ENCODE measurements at places on chromosomes 5 and 9.

GRCh38 chr9:36191290-36191645 is 547 bp downstream of the CLTA start:
- DNase-seq, result peak; percentile 17

DNA sequence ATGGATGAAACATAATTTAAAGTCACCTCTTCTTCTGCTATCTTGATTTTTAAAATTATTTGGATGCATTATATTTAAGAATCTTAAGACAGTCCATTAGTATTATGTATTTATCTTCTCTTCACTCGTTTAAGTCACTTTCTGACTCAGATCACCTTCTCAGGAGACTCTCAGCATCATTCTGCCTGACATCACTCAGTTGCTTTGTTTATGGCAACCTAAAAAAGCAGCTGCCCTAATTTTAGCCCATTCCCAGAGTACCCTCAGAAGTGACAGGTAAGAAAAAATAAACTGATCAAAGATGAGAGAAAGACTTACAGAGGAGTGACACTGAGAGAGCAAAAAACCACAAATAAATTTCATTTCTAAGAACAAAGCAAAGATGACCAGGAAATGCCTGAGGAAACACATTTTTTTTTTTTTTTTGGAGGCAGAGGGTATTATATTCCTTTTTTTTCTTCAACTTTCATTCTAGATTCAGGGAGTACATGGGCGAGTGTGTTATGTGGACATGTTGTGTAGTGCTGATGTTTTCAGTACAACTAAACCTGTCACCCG is 140.5 kb downstream of the MUSK start:
- no peak for DNase-seq

GRCh38 chr5:111584651-111585050 is 72.3 kb upstream of the STARD4 start:
- DNase-seq, result no peak

DNA sequence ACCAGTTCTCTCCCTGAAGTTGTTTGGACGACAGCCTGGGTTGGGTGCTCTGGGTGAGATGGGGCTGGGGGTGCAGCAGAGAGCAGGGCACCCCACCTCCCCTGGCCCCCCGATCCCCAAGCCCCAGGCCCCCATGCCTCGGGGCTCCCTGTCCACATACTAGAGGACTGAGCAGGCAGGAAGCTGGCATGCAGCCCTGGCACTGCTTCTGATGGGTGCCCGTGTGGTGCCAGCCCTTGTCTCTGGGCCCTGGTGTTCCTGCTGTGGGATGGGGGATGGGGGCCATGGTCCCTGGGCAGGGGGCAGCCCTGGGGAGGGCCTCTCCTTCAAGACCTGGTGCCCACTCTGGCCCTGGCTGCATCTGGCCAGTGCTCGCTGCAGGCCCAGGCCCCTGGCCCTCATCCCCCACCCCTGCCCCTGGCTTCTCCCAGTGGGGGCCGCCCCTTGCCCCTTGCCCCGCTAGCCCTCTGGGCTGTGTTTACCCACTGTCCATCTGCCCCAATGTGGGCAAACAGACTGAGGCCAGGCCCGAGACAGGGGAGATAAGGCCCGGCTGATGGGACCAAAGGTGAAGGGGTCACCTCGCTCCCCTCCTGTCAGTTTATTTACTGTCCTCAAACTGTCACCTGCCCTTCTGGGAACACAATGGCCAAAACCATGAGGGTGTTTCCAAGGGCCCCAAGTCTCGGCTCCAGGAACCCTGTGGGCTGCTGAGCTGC is 67.3 kb upstream of the RXRA start:
- no peak for DNase-seq

DNA sequence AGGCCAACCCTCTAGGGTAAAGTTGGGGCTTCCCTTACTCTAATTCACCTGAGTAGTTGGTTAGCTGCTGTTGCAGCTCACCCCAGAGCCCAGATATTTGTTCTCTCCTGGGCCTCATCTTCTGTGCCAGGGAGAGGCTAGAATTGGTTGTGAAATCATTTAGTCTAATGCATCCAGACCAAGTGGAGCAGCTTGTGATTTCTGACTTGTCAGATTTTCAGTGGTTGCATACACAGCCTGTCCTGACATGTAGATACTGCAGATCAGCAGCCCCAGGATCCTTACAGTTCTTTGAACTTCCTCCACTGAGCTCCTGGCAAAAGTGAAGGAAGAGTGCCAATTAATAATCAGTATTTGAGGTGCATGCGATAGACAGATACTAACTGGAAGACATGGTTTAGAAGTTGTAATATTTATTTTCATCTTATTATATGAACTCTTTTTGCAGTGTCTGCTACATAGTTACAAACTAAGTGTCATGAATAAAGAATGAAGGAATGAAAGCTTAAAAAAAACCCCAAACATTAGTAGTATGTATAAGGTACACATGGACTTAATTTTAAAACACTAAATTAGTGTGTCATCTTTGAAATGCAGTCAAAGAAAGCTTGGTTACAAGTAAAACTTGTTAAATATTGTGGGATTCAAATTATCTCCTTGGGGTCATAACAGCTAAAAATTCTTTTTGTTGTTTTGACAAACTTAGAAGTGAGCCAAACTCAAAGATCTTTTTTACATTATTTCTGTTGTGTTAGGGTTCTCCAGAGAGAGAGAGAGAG is 128.5 kb downstream of the VPS13A start:
- no peak for DNase-seq

- DNase-seq, result no peak
Observed at GRCh38 chr5:171310212-171310818, 1.3 kb downstream of the TLX3 start.

DNA sequence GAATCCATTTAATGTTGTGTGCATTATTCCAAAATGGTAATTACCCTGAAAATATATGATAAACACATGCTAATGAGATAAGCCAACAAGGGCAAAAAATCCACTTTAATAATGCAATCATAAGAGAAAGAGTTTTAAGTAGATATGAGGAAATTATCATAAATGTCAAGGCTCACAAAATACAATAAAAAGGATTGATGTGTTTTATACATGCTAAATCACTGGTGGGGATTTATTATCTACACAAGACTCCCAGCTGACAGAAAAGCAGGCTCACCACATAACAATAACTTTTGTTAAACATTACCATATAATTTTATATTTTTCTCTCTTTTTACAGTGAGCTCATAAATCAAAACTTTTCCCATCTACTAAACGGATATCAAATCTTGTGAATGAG is 306.2 kb upstream of the GRAMD2B start:
- no peak for DNase-seq

GRCh38 chr9:77952635-77953328 is 78.8 kb downstream of the GNAQ start:
- no peak for DNase-seq

DNA sequence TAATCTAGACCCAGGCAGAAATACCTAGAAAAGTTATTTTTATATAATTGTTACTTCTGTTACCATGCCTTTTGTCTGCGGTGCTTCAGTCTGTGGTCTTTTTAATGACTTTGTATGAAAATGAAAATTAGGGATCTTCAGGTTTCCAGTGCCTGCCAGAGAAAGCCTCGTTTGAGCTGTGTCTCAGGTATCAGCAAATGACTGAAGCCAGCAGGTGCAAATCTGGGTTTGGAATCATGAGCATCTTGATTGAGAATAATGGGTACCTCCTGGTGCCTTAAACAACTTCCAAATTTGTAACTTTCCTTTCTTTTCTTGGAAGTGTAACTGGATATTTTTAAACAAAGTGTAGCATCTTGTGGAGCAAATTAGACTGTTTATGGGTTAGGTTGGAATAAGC is 4.3 kb downstream of the ZBTB34 start:
- no peak for DNase-seq

GRCh38 chr5:32071351-32071944 is 102.7 kb downstream of the GOLPH3 start:
- DNase-seq, result no peak

DNA sequence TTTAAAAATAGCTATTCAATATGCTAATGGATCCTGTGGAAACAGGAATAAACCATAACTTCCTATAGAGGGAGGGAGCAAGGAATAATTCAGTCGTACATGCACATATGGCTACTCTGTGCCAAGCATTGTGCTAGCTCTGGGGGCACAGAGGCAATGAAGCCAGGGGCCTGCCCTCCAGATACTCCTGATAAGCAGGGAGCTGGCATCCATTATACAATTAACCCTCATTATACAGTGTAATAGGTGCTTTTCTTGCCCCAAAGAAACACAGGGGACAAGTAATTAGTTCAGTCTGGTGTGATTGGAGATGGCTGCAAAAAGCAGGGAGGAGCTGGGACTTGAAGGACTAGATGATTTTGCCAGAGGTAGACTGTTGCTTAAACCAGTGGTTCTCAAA is 200.4 kb downstream of the SREK1 start:
- no peak for DNase-seq

- no peak for DNase-seq
Observed at GRCh38 chr5:55568654-55569512, 34.1 kb upstream of the PLPP1 start.

GRCh38 chr5:76641514-76642120 is 18.4 kb upstream of the F2RL2 start:
- DNase-seq, result peak; percentile 64

GRCh38 chr5:62197697-62198096 is 108.3 kb upstream of the KIF2A start:
- DNase-seq, result no peak

Measured in BE2C (cell line).